Panc1 (cell line): ENCODE measurements at places on chromosomes 2 and 18.

DNA sequence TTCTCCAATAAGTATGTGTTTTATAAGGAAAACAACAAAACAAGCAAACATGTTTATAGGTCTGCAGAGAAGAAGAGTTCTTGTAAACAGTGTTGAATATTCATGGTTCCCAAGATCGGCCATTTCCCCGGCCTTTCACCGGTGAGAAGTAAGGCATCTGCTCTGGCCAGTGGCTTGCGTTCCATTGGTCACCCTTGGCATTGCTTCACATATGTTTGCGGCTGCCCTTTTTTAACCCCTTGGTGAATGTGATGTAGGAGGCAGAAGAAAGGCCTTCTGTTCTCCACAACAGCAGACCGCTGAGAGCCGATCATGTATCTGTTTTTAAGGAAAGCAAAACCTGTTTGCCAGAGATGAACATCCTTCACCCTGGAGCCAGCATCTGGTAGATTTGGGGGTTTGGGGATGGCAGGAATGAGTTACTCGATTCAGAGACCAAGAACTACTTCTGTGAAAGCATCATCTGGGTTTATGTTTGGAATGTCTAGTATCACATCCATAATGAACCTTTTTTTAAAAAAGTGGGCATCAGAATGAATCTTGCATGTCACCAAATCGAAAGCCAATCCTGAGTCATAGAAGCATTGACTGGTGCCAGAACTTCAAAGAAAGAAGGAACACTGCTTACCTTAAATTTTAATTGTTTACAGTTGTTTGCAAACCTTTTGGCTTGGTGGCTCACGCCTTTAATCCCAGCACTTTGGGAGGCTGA, 112.3 kb downstream of the AGAP1 start:
- no peak for DNase-seq

DNA sequence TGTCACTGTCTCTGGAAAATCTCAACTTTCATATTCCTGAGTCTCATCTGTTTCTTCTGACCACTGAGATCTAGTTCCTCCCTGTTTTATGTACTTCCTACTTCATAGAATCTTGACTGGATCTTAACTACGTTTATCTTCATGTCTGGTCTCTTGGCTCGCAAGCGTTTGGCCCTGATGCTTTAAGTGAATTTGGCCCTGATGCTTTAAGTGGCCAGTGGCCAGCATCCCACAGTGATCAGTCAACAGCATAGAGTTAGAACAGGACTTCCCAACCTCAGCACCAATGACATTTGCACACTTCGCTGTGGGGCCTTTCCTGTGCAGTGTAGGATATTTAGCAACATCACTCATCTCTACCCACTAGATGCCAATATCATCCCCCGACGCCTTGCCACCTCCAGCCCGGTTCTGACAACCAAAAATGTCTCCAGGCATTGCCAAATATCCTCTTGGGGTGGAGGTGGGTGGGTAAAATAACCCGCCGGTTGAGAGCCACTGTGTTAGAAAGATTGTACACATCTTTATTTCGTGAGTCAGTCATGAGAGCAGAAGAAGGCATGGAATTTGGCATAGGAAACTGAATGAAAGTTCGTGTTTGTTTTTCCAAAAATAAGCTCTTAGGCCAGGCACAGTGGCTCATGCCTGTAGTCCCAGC, 12.2 kb downstream of the TM4SF20 start:
- DNase-seq: no peak

GRCh38 chr2:233857511-233858141, 3.3 kb upstream of the HJURP start:
- no peak for DNase-seq

DNA sequence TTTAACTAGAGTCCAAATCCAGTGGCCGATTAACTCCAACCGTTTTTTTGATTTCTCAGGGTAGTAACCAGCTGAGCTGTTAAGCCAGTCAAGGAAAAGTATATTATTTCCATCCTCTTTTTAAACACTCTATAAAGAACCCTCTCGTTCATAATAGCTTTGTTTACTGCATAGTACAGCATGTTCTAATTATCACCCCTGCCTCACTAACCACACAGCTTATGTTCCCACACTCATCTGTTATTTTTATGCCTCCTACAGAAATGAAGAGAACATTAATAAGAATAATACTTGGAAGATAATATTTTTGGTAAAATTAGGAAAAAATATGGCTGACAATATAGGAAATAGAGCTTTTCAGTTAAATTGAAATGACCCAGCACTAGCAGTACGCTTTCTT, 2132.8 kb upstream of the CELF4 start:
- DNase-seq: no peak

DNA sequence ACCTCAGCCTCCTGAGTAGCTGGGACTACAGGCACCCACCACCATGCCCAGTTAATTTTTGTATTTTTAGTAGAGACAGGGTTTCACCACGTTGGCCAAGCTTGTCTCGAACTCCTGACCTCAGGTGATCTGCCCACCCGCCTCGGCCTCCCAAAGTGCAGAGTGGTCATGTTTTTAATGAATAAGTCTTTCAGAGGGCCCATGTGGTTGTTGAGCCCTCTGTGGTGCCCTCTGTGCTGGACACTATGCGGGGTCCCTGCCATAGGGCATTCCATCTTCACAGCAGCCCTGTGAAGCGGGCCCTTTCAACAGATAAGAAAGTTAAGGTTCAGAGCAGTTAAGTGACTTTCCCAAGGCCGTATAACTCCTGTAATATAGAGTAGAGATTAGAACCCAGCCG, 25.9 kb downstream of the MYO7B start:
- no peak for DNase-seq

GRCh38 chr2:238462782-238463396, 36.2 kb downstream of the ASB1 start:
- no peak for DNase-seq

- DNase-seq: no peak
Observed at GRCh38 chr2:33897741-33898140, 298.6 kb upstream of the FAM98A start.

GRCh38 chr2:201348758-201349157, 8.4 kb downstream of the FLACC1 start:
- no peak for DNase-seq

- DNase-seq: no peak
Observed at GRCh38 chr18:37309059-37309458, 256.5 kb downstream of the CELF4 start.

DNA sequence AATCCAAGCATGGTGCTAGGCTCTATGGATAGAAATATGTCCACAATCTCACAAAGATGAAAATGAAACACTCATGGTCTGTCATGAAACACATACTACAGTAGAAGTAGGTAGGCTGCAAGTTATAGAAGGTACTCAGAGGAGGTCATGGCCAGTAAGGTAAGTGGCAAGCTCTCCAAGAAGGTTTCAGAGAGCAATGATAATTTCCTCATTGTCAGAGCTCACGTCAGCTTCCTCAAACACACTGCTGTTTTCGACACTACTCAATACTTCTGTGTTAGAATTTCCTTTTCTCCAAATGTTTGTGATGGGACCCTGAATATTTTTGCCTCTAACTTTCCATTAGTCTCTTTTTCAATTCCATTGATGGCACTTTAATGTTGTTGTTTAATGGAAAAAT, 25.5 kb downstream of the CCDC141 start:
- no peak for DNase-seq

- no peak for DNase-seq
Observed at GRCh38 chr18:12255626-12256026, 1.5 kb downstream of the CIDEA start.

- DNase-seq: no peak
Observed at GRCh38 chr2:153912798-153913396, 41.2 kb downstream of the GALNT13 start.

DNA sequence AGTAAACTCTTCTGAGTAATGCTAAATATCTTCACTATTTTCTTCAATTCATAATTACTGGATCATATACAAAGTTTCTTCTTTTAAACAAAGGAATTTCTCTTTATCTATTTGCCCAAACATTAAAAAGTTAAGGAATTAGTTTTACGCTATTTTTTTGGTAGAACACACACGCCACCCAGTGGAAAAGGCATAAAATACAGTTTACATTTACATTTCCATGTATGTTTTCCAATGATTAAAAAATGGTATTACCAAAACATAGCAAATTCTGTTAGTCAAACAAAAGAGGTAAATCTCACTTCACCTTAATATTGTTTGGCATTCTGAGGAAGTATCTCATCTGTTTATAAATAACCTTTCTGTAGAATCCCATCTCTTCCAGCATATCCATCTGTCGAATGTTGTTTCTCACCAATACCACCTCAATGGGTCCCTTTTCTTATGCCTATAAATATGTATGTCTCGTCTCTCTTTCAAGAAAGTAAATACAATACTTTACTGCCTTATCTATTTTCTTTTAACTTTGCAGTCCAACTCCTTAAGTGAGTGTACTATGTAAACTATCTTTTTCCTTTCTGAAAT, 7.2 kb downstream of the BOLL start:
- DNase-seq: peak; percentile 10

GRCh38 chr2:230908092-230908594, 16.9 kb downstream of the GPR55 start:
- no peak for DNase-seq

- no peak for DNase-seq
Observed at GRCh38 chr2:222320436-222321395, 21.9 kb upstream of the PAX3 start.

DNA sequence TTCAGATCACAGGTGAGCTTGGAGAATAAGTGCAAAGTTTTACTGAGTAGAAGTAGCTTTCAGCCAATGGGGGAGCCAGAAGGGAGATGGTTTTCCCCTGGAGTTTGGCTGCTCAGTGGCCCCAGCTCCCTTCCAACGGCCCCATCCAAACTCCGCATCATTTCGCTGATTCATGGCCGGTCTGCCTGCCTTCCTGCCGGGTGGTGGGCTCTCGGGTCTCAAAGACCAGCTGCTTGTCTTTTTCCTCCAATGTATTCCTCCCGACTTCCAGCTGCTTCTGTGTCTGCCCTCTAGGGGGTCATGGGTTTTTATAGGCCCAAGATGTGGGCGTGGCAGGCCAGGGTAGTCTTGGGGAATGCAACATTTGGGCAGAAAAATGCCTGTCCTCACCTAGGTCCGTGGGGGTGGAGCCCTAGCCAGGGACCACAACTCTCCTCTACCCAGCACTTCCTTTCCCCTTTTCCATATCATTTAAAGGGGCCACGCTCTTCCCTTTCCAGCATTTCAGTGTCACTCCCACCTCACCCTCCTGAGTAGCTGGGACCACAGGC, 73.5 kb downstream of the MEX3C start:
- no peak for DNase-seq

DNA sequence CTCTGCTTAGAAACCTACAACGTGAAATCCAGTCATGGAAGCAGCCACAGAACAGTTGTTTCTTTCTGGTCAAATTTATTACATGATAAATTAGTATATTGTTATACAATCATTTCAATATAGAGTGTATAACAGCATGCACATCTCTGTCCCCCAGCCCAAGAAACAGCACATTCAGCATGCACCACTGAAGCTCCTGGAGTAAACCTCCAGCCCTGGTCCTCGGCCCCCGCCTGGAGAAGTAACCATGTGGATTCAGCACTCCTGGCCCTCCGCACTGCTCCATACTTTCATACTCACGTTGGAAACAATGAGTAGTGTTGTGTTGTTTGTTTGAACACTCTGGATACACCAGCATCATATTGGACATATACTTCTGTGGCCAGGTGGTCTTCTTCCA, 15.3 kb upstream of the ID2 start:
- DNase-seq: no peak

- DNase-seq: no peak
Observed at GRCh38 chr2:109109342-109109741, 19.7 kb upstream of the SH3RF3 start.

DNA sequence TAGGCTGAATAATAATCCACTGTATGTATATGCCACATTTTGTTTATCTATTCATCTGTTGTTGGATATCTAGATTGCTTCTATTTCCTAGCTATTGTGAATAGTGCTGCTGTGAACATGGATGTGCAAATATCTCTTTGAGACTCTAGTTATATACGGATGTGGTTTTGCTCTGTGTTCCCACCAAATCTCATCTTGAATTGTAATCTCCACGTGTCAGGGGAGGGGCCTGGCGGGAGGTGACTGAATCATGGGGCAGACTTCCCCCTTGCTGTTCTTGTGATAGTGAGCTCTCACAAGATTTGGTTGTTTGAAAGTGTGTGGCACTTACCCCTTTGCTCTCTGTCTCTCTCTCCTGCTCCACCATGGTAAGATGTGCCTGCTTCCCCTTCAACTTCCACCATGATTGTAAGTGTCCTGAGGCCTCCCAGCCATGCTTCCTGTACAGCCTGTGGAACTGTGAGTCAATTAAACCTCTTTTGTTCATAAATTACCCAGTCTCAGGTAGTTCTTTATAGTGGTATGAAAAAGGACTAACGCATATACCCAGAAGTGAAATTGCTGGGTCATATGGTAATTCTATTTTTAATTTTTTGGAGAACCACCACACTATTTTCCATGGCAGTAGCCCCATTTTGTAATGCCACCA, 86.1 kb upstream of the UPP2 start:
- DNase-seq: no peak

- no peak for DNase-seq
Observed at GRCh38 chr2:98654699-98655495, 46.5 kb downstream of the UNC50 start.
